ENCODE measurements at places on chromosomes 6 and 20. TPM values are rescaled to one million over a fixed set of nuclear protein-coding genes. Genes with fewer than 3 reads are reported as not detected.

Gene SLC44A4
- not detected for total RNA-seq

Gene CLDN20
- total RNA-seq, result not detected

Gene LSM2
- total RNA-seq, result 42.6 TPM

Gene RAB23
- 26.6 TPM for total RNA-seq

Gene TNFRSF21
- 18.5 TPM for total RNA-seq

Gene SH3BGRL2
- total RNA-seq, result 0.23 TPM

Gene OGFR
- 38.0 TPM for total RNA-seq

Gene HLA-DOB
- not detected for total RNA-seq

Gene MOXD1
- 115 TPM for total RNA-seq

Gene MPIG6B
- not detected for total RNA-seq

Gene BANF2
- not detected for total RNA-seq

Gene MRS2
- total RNA-seq, result 19.5 TPM

Gene NCOA5
- 21.6 TPM for total RNA-seq

Gene PEDS1
- total RNA-seq, result 27.9 TPM

Gene TMEM30A
- 170 TPM for total RNA-seq

Gene ARHGAP40
- 0.25 TPM for total RNA-seq

Gene BPIFA2
- not detected for total RNA-seq

Gene NRM
- 28.6 TPM for total RNA-seq

Gene CCDC167
- total RNA-seq, result 17.7 TPM

Gene CGA
- 0.77 TPM for total RNA-seq

Gene SLC2A10
- 27.0 TPM for total RNA-seq

Gene NCOA7
- total RNA-seq, result 32.0 TPM

Gene QKI
- 90.5 TPM for total RNA-seq

Gene LY6G5C
- 2.0 TPM for total RNA-seq

Gene PMEPA1
- 4.9 TPM for total RNA-seq

Gene PKIB
- not detected for total RNA-seq

Gene MEI4
- total RNA-seq, result not detected

Gene STX11
- 0.45 TPM for total RNA-seq

Gene FERMT1
- total RNA-seq, result 11.9 TPM

Gene KCNG1
- 4.4 TPM for total RNA-seq

Gene CD93
- not detected for total RNA-seq

Gene CALHM6
- total RNA-seq, result 0.77 TPM

Gene RNF217
- 19.9 TPM for total RNA-seq

Gene SLC17A2
- not detected for total RNA-seq

Gene TBC1D20
- total RNA-seq, result 50.5 TPM

Gene PNRC1
- total RNA-seq, result 67.9 TPM
